Mesangial cell (primary cell): ENCODE measurements at places on chromosomes 13 and 19. TPM values are rescaled to one million over a fixed set of nuclear protein-coding genes. Genes with fewer than 3 reads are reported as not detected.

Gene TJP3
- total RNA-seq: 2.5 TPM in 1 of 2 replicates, not detected in the other

Gene SIGLEC6
- not detected in 2 replicates for total RNA-seq

Gene KLK4
- not detected in 2 replicates for total RNA-seq

Gene SMIM44
- total RNA-seq: not detected in 2 replicates

Gene PLPPR3
- total RNA-seq: 1.5 and 4.7 TPM in 2 replicates

Gene PSG1
- not detected in 2 replicates for total RNA-seq

Gene LIM2
- total RNA-seq: not detected in 2 replicates

Gene HSPB6
- total RNA-seq: 2.3 and 6.8 TPM in 2 replicates

Gene ANGPTL8
- total RNA-seq: not detected in 2 replicates

Gene SYT3
- total RNA-seq: 0.25 TPM in 1 of 2 replicates, not detected in the other

Gene ARHGEF1
- 49.6 and 64.0 TPM in 2 replicates for total RNA-seq

Gene ZIM2
- not detected in 2 replicates for total RNA-seq

Gene RGL3
- total RNA-seq: 0.16 and 1.0 TPM in 2 replicates

Gene LHB
- total RNA-seq: 0.49 and 0.76 TPM in 2 replicates

Gene PRSS57
- not detected in 2 replicates for total RNA-seq

Gene ZNF726
- total RNA-seq: 1.0 and 11.6 TPM in 2 replicates

Gene CRB3
- 33.6 and 79.1 TPM in 2 replicates for total RNA-seq

Gene SMAD9
- 1.1 and 4.4 TPM in 2 replicates for total RNA-seq

Gene BEST2
- total RNA-seq: 0.38 TPM in 1 of 2 replicates, not detected in the other
